ENCODE measurements at places on chromosomes 6 and 20. TPM values are rescaled to one million over a fixed set of nuclear protein-coding genes. Genes with fewer than 3 reads are reported as not detected.

Gene CTCFL
- 0.15 TPM for total RNA-seq

Gene HLA-DQA2
- total RNA-seq, result not detected

Gene KCNK15
- 0.20 TPM for total RNA-seq

GRCh38 chr20:2387180-2387577 lies 6.5 kb downstream of the TGM6 start:
- DNase-seq, result no peak

DNA sequence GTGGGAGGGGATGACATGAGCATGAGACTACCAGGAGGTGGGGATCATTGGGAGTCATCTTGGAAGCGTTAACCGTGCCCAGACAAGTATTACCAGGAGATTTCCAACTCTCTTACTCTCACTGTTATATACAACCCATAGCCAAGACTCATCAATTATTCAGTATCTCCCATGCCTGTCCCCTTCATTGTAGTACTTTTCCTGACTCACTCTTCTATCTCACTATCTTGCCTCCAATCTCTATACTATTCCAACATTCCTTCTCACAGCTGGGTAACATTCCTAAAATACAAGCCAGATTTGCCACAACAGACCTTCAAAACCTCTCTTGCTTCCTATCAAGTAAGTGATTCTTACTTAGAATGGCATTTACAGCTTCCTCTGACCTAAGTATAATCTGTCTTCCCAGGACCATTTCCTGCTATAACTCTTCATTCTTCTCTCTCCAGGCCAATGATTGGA lies 226.3 kb upstream of the SMLR1 start:
- DNase-seq, result no peak

- DNase-seq, result no peak
These were observed 731 bp upstream of the RBL1 start for GRCh38 chr20:37096415-37097041.

DNA sequence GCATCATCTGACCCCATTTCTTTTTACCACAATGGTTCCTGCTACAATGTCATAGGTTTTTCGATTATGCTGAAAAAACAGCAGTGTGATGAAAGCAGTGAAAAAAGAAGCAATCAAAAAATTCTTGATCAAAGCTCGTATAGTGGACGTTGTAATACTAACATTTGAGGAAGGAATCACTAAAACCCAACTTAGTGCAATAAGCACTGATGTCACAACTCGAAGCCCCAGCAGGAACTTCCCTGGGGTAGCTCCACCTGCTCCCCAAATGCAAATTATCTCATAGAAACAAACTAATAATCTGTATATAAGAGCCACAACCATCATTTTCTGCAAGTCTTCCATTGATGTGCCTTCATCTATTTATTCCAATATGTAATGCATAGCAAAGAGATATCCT lies 285.6 kb upstream of the SGK1 start:
- DNase-seq, result no peak

DNA sequence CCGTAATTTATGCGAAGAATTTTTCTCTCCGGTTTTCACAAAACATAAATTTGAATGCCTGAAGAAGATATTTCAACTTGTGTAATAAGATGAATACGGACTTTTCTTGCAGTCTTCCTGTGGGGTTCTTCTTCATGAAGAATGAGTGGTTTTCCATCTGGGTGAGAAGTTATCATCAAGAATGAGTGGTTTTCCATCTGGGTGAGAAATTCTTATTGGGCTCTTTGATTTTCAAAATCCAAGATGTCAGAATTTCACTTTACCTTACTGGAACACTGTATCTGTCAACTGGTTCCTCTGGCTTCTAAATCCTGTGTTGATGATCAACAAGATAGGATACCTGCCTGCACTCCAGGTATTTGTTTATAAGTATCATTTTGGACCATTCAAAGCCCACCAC lies 160.1 kb upstream of the C6orf118 start:
- DNase-seq, result no peak

DNA sequence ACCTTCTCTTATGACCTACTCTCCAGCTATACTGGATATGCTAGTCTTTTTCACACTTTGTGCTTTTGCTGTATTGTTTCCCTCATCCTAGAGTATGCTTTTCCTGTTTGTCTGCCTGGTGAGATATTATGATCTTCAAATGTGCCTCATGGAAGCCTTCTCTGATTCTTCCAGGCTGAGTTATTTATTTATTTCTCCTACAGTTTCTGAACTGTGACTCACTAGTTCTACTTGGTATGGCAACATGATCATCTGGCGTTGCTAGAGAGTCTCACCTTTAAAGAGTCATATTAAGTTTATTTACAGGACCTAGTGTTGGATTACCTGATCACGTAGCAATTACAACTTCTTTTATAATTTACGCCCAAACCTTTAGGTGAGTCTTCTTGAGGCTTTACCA lies 81.2 kb upstream of the HDAC2 start:
- no peak for DNase-seq

- no peak for DNase-seq
These were observed 104.0 kb upstream of the MAN1A1 start for GRCh38 chr6:119453242-119454200.

Data from left lobe of liver (tissue), 2 donors.